Esophagus mucosa (tissue), 1 donor: ENCODE measurements at places on chromosomes 5 and 9.
A peak's percentile ranks its signal among the peaks of the same experiment; 100 is the strongest.

- no peak for ATAC-seq
These were observed 13.0 kb upstream of the SUSD3 start for GRCh38 chr9:93045521-93045920.

GRCh38 chr5:27412384-27412783 is 374.0 kb upstream of the CDH9 start:
- ATAC-seq: no peak

DNA sequence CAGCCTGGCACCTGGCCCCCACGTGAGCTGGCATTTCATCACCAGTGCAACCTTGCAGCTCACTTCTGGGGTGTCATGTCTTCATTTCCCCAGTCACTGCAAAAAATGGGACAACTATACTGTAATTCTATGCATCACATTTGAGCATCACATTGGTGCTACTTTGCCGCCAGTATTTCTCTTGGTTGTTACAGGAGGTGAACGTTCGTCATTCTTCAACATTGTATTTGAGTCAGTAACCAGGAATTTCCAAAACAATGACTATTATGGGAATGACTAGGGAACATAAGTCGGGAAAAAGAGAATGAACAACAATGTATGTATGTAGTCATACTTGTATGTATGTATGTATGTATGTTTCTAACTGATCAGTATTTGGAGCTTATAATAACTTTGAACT is 1278.0 kb downstream of the EFNA5 start:
- no peak for ATAC-seq

GRCh38 chr9:33416996-33417395 is 14.6 kb upstream of the AQP7 start:
- peak; percentile 68 for ATAC-seq

- no peak for ATAC-seq
These were observed 945.6 kb upstream of the ARRDC3 start for GRCh38 chr5:92328584-92329259.

GRCh38 chr5:63820577-63820976 is 141.7 kb downstream of the HTR1A start:
- ATAC-seq: no peak

GRCh38 chr9:126599047-126599650 is 14.6 kb upstream of the LMX1B start:
- ATAC-seq: no peak

DNA sequence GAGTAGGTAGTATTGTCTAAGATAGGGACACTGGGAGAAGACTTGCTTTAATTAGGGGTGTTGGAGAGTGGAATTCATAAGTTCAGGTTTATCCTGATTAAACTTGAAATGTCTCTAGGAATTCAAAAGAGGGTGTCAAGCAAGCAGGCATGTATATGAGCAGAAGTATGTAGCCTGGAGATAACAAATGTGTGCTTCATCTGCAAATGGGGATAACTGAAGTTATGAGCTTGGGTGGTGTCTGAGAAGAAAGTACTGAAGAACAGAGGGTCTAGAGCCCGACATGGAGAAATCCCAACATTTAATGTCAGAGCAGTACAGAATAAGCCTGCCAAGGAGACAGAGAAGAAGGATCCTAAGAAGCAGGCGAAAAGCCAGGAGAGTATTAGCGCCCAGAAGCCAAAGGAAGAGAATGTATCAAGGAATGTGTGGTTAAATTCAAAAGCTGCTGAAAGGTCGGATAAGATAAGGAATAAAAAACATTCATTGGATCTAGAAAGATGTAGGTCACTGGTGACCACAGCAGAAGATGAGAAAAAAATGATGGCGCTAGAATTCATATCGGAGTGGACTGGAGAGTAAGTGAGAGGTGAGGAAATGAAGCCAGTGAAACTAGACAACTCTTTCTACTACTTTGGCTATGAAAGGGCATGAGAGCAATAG is 401.5 kb upstream of the PIK3R1 start:
- ATAC-seq: no peak

- ATAC-seq: no peak
These were observed 34.9 kb upstream of the BASP1 start for GRCh38 chr5:17182494-17182893.

DNA sequence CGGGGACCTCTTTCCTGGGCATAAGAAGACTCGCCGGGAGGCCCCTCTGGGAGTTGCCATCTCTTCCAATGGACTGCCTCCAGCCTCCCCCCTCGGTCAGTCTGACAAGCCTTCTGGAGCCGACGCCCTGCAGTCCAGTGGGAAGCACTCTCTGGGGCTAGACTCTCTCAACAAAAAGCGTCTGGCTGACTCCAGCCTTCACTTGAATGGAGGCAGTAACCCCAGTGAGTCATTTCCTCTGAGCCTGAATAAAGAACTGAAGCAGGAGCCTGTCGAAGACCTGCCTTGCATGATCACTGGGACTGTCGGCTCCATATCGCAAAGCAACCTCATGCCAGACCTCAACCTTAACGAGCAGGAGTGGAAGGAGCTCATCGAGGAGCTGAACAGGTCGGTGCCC is 28.4 kb upstream of the LTC4S start:
- peak; percentile 54 for ATAC-seq

GRCh38 chr5:538271-538771 is 14.1 kb upstream of the SLC9A3 start:
- no peak for ATAC-seq

DNA sequence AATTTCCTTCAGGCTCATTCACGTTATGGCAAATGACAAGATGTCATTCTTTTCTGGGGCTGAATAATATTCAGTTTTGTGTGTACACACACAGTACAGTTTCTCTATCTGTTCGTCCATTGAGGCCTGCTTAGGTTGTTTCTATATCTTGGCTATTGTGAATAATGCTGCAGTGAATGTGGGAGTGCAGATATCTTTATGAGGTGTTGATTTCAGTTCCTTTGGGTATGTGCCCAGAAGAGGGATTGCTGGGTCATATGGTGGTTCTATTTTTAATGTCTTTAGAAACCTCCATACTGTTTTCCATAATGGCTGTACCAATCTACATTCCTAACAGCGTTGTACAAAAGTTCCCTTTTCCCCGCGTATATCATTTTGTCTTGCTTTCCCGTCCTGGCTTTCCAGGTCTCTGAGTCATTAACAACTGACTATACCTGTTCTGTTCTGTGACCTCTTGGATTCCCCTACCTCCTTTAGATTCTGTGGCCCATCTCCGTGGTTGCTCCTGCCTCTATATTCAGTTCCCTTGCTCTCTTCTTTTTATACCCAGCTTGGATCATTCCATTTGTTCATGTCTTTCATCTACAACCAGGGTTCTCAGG is 6.8 kb downstream of the SNX30 start:
- ATAC-seq: peak; percentile 46

DNA sequence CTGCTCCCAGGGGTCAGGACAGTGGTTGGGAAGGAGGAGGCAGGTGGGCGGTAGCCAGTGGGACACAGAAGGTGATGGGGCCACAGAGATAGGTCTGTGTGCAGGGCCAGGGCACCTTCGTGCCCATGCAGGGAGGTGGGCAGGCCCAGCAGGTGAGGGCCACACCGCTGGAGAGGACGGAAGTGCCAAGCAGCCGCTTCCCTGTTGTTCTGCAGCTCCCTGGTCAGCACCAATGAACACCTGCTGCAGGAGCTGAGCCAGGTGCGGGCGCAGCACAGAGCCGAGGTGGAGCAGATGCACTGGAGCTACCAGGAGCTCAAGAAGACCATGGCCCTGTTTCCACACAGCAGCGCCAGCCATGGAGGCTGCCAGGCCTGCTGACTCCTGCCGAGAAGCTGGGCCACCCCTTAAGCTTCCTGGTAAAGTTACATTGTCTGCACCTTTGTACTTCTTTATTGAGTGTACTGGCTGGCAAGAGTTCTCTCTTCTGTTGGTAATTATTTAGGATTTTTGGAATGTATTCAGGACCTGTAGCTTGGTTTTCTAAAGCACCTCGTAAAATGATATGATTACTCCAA is 40.3 kb downstream of the TPPP start:
- no peak for ATAC-seq

GRCh38 chr5:121967187-121967586 is 5.4 kb downstream of the SRFBP1 start:
- ATAC-seq: no peak

- ATAC-seq: no peak
These were observed 19.1 kb upstream of the MVB12B start for GRCh38 chr9:126307322-126308061.

- no peak for ATAC-seq
These were observed 7.6 kb downstream of the SHB start for GRCh38 chr9:38061326-38061977.

DNA sequence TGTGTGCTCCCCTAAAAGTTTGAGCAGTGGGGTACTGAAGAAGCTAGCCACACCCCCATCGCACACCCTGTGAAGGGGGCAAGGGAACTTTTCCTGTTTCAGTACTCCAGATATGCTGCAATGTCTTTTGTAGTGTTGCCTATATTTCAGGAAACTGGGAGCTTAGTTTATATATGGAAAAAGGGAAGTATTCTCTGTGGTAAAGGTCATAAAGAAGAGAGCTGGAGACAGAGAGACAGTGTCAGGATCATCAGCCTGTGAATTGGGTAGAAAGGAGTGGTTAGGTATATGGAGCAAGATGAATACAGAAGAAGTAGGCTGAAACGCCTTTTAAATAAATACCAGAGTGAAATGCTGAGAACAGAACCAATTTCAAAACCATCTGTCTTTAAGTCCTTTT is 82.2 kb upstream of the C9orf72 start:
- no peak for ATAC-seq

DNA sequence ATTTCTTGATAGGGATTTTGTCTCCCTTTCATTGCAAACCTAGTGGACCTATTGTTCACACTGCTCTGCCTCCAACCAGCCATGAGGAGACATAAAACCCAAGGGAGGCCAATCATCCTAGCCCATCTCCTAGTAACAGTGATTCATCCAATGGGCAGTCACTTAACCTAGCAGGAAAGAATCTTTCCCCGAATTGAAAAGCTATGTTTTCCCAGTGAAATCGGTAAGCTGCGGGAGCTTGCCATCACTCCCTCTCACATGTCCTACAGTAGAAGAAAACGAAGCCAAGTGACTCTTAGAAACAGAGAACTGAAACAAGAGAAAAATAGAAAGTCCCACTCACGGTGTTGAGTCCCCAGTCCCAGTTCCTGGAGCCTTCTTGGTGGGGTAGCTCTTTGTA is 123.3 kb downstream of the SUSD1 start:
- no peak for ATAC-seq

DNA sequence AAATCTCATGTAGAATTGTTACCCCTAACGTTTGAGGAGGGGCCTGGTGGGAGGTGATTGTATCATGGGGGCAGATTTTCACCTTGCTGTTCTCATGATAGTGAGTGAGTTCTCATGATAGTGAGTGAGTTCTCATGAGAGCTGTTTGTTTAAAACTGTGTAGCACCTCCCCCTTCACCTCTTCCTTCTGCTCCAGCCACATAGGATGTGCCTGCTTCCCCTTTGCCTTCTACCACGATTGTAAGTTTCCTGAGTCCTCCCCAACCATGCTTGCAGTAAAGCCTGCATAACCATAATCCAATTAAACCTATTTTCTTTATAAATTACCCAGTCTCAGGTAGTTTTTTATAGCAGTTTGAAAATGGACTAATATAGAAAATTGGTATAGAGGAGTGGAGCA is 1783.7 kb upstream of the CDH9 start:
- no peak for ATAC-seq

GRCh38 chr5:163914910-163915309 is 409.5 kb downstream of the MAT2B start:
- peak; percentile 56 for ATAC-seq

GRCh38 chr9:110047232-110047954 is 160.6 kb downstream of the C9orf152 start:
- no peak for ATAC-seq

GRCh38 chr5:91419571-91420537 is 36.7 kb upstream of the ARRDC3 start:
- ATAC-seq: peak; percentile 35

- ATAC-seq: no peak
These were observed 28.7 kb downstream of the BICD2 start for GRCh38 chr9:92735636-92736562.

GRCh38 chr5:93584596-93585040 is 1.6 kb downstream of the NR2F1 start:
- ATAC-seq: no peak

DNA sequence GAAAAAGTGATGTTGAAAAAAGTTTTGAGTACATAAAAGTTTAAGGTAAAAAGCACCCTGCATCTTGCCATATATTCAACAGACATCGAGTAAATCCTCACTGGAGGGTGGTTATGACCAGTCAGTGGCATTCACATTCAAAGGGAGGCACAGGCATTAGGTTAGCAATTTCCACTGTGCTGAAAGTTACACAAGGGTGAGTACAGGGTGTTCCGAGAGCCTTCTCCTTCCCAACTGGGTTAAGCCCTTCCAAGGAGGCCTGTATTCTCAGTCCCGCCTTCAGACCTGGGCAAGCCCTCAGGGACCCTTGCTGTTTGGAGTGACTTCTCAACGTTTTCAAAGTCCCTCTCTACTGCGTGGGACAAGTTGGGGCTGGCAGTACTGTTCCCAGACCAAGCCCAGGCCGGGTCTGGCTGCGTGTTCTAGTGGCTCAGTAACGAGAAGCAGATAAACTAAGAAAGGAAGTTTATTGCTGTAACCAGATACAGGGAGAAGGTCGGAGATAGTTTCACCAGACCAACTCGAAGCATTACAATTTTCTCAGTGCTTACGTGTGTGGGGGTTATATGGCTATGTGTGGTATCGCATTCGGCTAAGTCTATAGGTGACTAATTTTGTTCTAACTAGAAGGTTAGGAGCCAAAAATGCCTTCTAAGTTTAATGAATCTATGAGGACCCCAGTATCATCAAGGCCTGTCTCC is 13.0 kb upstream of the SETX start:
- ATAC-seq: no peak

DNA sequence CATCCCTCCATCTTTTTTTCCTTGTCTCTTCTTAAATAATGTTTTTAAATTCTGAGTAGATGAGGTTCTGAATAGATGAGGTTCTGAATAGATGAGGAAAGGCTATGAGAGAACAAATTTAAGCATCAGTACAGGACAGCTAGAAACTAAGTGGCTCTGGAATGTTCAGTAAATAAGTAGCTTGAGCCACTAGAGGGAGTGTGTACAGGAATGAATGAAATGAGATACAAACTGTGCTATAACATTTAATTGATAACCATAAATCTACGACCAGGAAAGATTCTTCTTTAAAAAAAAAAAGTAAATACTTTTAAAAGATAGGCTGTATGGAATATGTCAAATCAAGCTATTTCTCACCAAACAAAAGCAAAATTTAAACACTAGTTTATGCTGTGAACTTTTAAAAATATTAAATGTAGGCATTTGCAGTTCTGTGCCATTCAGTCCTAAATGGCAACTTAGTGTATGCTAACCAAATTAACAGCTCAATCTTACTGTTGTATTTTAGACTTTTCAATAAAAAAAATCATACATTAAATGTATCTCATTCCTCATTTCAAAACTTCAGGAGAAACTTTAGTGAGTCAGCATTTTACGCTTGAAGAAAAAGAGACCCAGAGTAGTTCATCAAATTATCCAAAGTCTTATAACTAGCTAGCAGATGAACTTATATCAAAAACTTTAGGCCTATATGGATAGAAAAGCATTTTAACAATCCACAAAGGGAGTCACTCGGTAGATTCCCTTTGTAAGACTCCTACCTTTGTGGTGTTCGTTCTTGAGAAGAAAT is 70.4 kb upstream of the SNX2 start:
- peak; percentile 63 for ATAC-seq

DNA sequence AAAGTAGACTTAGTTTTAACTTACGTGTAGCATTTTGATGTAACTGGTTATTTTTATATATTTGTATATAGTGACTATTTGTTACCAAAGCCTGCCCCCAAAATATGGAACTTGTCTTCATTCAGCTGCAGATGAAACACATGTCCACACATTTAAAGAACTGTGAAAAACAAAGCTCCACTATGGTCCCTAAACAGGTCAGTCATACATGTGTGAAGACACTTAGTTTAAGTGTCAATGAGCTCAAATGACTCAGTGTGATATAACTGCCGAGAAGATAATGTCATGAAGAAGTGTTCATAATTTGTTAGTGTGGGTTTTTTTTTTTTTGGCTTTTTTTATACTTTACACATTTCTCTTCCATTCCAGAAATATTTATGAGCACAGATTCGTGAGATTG is 28.2 kb downstream of the HAVCR1 start:
- no peak for ATAC-seq
